Activated B cell treated with CpG ODN at 0.5 μM for 24 hours (primary cell): ENCODE measurements at places on chromosomes 2 and 18. TPM values are rescaled to one million over a fixed set of nuclear protein-coding genes. Genes with fewer than 3 reads are reported as not detected.

GRCh38 chr2:190519975-190520767 is 14.4 kb downstream of the NEMP2 start:
- H3K27me3 ChIP-seq, result no peaks in the 10 kb centered on the region
- peaks cover 4% of the 10 kb centered on the region for H3K4me1 ChIP-seq

DNA sequence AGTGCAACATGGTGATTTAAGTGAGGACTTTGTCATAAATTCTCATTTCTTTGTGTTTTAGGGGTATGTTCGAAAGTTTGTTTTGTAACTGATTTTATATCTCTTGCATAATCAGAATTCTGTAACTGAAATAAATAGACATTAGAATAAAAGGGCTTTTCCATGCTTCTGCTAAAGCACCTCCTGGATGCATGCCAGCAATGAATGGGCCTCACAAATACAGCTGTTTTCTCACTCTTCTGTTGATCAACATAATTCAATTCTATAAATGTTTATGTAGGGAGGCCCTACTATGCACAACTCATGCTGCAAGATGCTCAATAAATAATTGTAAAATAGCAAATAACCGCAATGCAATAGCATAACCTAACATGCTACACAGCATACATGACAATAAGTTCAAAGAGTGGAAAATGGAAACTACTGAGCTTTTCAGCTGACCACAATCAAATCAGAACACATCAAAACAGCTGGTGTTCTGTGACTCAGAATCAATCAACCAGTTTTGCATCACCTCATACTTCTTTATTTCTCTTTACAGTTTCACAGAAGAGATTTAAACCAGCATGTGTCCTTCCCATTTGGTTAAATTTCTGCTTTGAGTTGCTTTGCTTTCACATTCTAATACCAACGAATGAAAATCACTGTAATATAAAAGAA is 11.0 kb downstream of the CDH7 start:
- no peaks in the 10 kb centered on the region for H3K36me3 ChIP-seq
- H3K4me3 ChIP-seq, result no peak overlapping the region
- no peak for DNase-seq
- no peak overlapping the region for H3K27ac ChIP-seq
- H3K27me3 ChIP-seq, result no peaks in the 10 kb centered on the region

- H3K4me1 ChIP-seq, result no peaks in the 10 kb centered on the region
- no peak overlapping the region for H3K27ac ChIP-seq
- no peak for DNase-seq
- no peak overlapping the region for H3K4me3 ChIP-seq
- peaks cover 2% of the 10 kb centered on the region for H3K27me3 ChIP-seq
These were observed 218.2 kb downstream of the RAD51AP2 start for GRCh38 chr2:17299891-17300540.

GRCh38 chr18:36302676-36303075 is 5.2 kb downstream of the FHOD3 start:
- peaks cover 57% of the 10 kb centered on the region for H3K27me3 ChIP-seq
- no peak overlapping the region for H3K4me3 ChIP-seq
- no peaks in the 10 kb centered on the region for H3K36me3 ChIP-seq
- no peak overlapping the region for H3K27ac ChIP-seq

Gene TAF4B
- total RNA-seq, result 11.6 and 13.4 TPM in 2 replicates

Gene DSG4
- total RNA-seq, result not detected in 2 replicates

Gene C18orf32
- 31.6 and 32.9 TPM in 2 replicates for total RNA-seq

Gene MROH2A
- total RNA-seq, result not detected in 2 replicates

Gene EGR4
- total RNA-seq, result 0.20 TPM in 1 of 2 replicates, not detected in the other

Gene GKN1
- not detected in 2 replicates for total RNA-seq

Gene IKZF2
- 51.5 and 60.2 TPM in 2 replicates for total RNA-seq
